ENCODE measurements at places on chromosomes 5 and 9. TPM values are rescaled to one million over a fixed set of nuclear protein-coding genes. Genes with fewer than 3 reads are reported as not detected.

DNA sequence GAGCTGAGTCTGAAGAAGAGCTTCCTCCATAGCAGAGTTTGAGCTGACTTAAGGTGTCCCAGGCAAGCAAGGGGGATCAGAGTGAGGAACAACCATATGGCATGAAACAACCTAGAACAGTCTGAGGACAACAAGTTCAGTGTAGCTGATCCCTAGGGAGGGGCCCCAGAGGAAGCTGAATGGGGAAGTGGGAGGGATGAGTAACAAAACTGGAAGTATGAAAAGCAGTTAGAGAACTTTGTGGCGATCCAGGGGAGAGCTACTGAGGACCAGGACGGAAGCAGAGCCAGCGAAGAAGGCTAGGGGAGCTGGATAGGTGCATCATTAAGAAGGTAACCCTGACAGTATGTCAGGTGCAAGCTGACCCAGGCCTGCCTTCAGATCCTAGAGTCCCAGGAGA, 580.8 kb downstream of the BNC2 start:
- H3K4me3 ChIP-seq = no peak overlapping the region
- no peaks in the 10 kb centered on the region for H3K4me1 ChIP-seq
- no peak overlapping the region for H3K27ac ChIP-seq
- no peaks in the 10 kb centered on the region for H3K36me3 ChIP-seq
- H3K27me3 ChIP-seq = no peaks in the 10 kb centered on the region

DNA sequence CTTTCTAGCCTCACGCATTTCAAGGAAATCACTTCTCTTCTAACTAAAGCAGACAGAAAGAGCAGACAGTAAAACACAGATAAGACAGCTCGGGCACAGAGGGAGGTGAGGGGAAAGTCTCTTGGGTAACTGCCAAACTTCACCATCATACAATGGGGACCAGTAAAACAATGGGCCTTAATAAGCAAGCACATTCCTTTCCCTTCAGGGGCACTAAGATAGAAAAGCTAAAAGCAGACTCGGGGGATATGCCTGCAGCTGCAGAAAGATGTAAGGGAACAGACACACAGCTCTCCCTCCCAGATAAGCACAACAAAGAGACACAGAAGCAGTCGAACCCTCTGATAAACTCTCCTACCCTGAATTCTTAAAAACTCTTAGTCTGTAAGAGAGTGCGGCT, 15.6 kb upstream of the CKS2 start:
- DNase-seq = peak; percentile 66
- no peaks in the 10 kb centered on the region for H3K27me3 ChIP-seq

DNA sequence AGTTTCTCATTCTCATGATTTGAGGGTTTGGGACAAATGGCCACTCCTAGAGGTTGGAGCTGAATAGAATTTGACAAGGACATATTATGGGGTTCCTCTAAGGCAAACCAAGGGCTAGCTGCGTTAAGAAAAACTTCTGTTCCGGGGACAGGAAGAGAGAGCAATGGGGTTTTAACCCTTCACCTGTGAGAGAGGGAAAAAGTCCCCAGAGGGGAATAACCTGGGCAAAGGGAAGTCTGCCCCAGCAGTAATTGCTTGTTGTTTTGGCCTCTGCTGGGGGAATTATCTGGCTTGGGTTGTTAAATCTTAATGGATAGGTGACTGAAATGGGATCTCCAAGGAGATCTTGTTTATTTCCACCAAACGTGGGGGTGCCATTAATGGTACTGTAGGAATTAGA, 110.1 kb upstream of the MOCS2 start:
- no peak overlapping the region for H3K4me3 ChIP-seq
- no peak overlapping the region for H3K27ac ChIP-seq
- no peaks in the 10 kb centered on the region for H3K36me3 ChIP-seq
- no peaks in the 10 kb centered on the region for H3K27me3 ChIP-seq
- no peaks in the 10 kb centered on the region for H3K4me1 ChIP-seq

DNA sequence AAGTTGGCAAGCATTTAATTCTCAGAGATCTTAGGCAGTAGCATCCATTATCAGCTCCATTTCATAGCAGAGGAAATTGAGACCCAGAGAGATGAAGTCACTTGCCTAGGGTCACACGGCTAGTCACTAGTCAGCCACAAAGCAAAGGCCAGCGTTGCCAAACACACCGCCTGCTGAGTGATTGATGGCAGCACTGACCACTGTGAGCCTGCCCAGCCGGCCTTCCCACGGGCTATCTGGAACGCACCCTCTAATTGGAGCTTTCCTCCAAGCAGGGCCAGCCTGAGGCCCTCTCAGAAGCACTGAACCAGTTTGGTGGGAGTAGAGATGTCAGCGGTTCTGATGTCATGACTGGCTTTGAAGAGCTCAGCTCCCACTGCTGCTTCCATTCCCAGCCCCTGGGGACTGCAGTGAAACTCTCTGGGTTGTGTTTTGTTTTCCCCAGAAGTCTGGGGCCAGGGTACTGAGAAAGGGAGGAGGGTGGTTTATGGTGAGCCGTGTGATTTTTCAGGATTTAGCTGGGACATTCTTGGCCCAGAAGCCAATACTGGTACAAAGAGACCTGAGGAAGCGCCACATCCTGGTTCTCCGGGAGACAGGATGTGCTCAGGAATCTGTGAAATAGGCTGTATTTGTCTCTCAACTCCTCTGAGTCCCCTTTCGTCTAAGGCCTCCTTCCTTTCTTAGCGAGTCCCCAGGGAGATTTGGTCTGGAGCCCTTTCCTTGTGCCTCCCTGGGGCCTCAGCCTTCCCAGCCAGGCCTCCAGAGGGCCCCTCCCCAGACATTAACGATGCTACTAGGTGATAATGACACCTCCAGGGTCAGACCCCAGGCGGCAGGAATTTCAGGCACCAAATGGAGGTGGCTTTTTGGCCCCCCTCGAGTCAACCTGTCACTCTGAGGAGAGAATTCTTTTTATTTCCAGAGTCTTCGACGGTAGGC, 44.5 kb downstream of the SPRY4 start:
- no peak overlapping the region for H3K4me3 ChIP-seq
- H3K36me3 ChIP-seq = no peaks in the 10 kb centered on the region
- DNase-seq = peak; percentile 97

FOXI1 gene
- total RNA-seq = 4.7 TPM

PCDHA1 gene
- 0.26 TPM for total RNA-seq

DNA sequence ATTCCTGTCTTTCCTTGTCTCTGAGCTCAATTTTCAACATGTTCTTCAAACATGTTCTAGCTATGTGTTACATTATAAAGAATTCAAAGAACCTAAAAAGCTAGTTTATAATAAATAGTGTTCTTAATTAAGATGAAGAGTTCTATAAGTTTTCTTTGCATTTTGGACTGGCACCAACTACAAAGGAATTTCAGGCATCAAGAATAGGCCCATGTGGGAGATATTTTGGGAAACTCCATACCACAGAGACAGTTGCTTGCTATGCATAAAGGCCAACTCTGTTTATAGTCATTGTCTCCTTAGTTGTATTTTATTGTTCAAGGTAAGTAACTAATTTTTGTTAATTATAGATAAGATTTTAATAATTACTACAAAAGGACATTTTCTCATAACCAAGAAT, 4.5 kb downstream of the SLF1 start:
- no peak for DNase-seq
- H3K27ac ChIP-seq = no peak overlapping the region
